Stimulated activated CD4-positive, alpha-beta T cell treated with anti-CD3 and anti-CD28 coated beads, Interleukin-2, amount 100 ng/mL, for 48 hours (primary cell): ENCODE measurements at places on chromosomes 3 and 15.

DNA sequence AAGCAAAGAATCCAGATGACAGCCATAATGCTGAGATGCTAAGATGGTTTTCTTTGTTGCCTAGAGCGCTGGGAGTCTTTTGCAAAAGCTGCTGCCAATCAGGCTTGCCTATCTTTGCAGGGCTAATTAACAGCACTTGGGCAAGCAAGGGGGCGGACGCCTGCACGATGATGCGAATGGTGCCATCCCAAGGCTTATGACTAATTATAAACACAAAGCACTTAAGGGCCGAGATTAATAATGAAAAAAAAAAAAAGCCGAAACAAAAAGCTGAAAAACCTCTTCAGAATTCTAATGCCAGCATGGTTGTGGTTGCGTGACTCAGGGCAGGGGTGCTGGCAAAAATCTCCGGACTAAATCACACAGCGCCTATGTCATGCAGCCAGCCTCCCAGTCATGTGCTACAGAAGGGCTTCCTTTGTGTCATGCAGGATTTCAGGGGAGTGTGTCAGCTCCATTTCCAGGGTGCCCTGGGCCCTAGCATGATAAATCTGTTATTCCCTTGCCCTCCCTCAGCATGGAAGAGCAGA, 185.0 kb upstream of the ANKRD28 start:
- no peak for DNase-seq

- DNase-seq = no peak
Measured at GRCh38 chr15:83192742-83193141, 14.9 kb downstream of the HDGFL3 start.

- no peak for DNase-seq
Measured at GRCh38 chr3:144662729-144663128, 691.1 kb downstream of the DIPK2A start.

GRCh38 chr15:49644364-49644794, 23.5 kb downstream of the DTWD1 start:
- no peak for DNase-seq

DNA sequence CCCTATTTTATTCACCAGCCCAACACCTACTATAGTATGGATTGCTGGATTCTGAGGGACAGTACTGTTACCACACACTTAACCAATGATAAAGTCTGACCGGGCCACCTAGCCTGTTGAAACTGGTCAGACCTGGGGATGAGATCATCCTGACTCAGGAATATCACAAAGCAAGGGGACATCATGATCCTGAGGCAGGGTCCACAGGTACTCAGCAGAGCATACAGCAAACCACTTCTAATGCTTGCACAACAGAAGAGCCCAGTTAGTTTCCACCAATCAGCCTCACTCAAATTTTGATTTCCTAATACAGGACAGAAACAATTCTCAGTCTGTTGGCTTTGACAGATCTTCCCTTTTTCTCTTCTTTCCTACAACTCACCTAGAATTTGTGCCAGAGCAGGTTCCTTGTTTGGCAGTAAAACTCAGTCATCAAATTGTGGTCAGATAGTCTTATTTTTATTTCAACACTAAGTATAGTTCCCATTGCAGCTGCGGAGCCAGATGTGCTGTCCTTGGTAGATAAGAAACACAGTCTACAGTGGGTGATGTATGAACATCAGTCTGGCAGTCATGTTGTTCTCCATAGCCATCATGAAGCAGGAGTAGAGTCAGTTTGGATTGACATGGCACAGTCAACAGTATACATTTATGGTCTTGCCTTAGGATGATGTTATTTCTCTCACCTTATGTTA, 90.1 kb upstream of the PRR23C start:
- DNase-seq = no peak

DNA sequence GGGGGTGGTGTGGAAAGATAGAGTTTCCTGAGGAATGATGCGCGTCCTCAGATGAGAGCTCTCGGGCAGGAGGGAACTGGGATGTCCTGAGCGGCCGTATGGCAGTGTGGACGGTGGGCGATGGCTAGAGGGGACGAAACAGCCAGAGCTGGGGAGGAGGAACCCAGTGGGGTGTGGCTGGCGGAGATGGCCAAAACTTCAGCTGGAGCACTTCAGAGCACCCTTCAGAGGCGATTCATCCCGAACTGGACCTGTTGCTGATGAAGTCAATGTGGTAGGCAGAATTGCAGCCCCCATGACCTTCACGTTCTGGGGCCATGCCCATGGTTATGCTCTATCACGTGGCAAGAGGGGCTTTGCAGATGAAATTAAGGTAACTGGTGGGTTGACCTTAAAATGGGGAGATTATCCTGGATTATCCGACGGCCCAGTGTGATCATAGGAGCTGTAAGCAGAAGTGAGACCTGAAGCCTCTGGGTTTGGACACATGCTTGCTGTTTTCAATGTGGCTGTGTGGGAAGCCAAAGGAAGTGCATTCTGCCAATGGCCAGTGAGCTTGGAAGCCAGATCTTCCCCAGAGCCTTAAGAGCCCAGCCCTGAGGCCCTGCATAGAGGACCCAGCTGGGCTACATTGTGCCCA, 52.3 kb downstream of the ATP1B3 start:
- DNase-seq = no peak

GRCh38 chr3:172040981-172041963, 1.9 kb downstream of the FNDC3B start:
- no peak for DNase-seq

GRCh38 chr3:147119989-147120388, 286.4 kb downstream of the ZIC4 start:
- DNase-seq = no peak

- peak; percentile 4 for DNase-seq
Measured at GRCh38 chr3:23685541-23686258, 120.1 kb upstream of the UBE2E1 start.

GRCh38 chr3:21665444-21666100, 85.4 kb downstream of the ZNF385D start:
- DNase-seq = no peak
